A172 (cell line): ENCODE measurements at places on chromosomes 4 and X.
A peak's percentile ranks its signal among the peaks of the same experiment; 100 is the strongest.

DNA sequence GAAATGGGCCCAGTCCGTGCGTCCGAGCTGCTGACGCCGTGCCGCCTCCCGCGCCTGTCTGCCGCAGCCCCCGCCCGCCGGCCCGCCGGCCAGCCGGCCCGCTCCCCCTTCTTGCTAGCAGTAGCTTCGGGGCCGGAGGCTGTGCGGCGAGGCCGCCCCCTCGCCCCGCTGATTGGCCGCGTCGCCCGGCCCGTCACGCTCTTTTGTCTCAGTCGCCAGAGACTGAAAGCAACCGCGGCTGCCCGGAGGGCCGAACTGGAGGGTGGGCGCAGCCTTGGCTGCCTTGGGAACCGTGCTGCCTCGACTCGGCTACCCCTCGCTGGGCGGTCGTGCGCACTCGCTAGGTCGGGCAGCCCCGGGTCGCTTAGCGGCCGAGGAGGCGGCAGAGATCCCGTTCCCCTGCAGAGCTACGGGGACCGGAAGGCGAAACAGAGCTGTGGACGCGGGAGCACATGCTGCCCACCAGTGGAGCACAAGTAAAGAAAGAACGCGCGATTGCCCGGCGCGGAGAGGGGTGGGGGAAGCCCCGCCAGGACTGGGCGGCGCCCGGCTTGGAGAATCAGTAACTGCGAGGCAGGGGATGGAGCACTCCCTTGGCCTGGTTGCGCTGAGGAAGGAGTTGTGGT is at the start of gene ZCCHC18:
TSS of gene ZCCHC18 (plus strand) at position 198 of the 626 bp plus-strand sequence. CDS start 1,589 bp downstream, outside the sequence.
- peak; percentile 5 for DNase-seq

DNA sequence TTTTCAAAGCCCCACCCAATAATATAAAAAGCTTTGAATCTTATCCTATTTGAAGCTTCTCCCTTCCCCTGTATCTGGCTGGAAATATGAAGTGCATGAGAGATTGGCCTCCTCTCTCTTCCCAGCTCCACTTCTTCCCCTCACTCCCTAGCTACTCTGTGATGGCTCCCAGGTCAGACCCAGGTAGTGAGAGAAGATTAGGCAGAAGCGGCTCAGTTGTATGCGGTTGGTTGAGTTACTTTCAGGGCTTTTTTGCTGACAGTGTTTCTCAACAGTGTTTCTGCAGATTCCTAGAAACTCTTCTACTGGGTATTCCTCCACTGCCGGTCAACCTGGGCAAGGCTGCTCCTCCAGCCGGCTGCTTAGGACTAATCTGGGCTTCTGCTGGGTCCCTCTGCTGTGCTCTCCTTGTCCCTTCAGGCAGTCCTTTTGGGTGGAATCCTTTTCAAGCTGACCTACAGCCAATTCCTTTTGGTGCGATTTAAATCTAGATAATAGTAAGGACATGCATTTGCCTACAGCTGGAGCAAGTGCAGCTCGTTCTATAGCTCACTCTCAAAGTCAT is 87.4 kb upstream of the SLC7A11 start:
- no peak for DNase-seq

GRCh38 chrX:68727696-68728095 is 80.2 kb downstream of the STARD8 start:
- no peak for DNase-seq

GRCh38 chr4:123398066-123398852 is 1.7 kb downstream of the SPRY1 start:
- DNase-seq = no peak

DNA sequence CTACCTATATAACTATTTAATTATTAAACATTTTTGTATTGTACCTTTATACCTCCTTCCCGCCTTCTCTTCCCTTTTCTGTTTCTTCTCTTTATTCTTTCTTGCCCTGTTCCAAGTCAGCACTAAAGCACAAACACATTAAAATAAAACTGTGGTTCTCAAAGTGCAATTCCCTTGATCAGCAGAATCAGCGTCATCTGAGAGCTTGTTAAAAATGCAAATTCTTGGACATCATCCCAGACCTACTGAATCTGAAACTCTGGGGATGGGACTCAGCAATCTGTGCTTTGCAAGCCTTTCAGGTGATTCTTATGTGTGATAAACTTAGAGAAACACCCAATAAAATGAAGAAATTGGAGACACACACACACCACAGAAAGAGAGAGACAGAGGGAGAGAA is 178.4 kb upstream of the BMP3 start:
- DNase-seq = no peak

- DNase-seq = peak; percentile 61
Measured at GRCh38 chr4:147769386-147769785, 37.5 kb downstream of the ARHGAP10 start.

- no peak for DNase-seq
Measured at GRCh38 chr4:52659722-52660261, 691 bp upstream of the USP46 start.

GRCh38 chrX:104833401-104833800 is 267.4 kb downstream of the IL1RAPL2 start:
- no peak for DNase-seq

DNA sequence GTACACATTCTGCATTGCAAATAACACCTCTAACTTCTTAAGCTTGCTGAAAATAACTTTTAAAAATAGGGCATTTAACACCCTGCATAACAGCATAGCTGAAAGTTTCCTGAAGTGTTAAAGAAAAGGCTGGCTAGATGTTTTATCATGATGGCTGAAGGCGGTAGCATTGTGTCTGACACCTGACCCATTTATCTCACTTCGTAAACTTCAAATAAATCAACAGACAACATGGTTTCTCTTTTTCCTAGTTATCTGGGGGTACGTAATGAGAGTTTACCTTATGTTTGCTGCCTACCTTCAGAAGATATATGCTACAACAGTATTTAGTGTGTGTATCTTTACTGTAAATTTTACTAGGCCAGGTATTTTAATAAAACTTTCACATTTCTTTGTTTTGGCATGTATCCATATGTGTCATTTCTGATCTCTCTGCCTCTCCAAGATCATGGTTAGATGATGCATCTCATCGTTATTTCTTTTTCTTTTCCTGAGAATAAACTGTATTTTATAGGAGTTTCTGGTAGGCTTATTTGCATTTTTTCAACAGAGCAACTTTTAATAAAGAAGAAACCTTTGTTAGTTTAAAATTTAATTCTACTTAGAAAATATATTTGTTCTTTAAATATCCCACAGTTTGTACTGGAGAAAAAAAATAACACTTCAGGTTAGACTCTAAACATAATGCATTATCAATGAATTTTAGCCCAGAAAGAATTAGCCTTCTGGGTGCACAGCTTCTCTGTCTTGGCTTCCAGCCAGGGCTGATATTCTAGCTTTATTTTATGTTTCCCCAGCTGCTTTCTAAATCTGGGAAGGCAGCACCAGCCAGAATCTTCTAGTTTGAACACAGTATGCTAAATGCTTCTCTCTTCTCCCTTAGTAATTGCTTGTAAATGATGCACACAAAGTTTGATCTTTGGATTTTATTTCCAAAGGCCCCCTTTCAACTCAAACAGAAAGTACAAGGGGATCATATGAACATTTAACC is 2.9 kb downstream of the NDST4 start:
- no peak for DNase-seq

DNA sequence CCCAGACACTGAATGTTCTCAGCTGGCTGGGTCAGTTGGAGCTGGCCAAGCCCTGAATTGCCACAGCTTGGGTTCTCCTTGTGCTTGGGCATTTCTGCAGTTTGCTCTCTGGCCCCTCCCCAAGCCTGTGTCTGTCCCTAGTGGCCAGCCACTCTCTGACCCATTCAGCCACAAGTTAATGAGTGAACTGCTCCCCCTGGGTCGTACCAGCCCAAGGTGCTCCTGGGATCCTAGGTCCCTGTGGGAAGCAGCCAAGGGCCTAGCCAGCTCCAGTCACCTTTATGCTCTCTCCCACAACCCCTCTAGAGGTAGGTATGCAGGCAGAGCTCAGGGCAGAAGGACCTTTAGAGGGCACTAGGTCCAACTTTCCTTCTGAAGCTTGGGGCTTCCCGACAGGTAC is 51.5 kb downstream of the STARD8 start:
- DNase-seq = no peak

GRCh38 chr4:8278421-8279287 is 9.1 kb downstream of the HTRA3 start:
- DNase-seq = peak; percentile 46

DNA sequence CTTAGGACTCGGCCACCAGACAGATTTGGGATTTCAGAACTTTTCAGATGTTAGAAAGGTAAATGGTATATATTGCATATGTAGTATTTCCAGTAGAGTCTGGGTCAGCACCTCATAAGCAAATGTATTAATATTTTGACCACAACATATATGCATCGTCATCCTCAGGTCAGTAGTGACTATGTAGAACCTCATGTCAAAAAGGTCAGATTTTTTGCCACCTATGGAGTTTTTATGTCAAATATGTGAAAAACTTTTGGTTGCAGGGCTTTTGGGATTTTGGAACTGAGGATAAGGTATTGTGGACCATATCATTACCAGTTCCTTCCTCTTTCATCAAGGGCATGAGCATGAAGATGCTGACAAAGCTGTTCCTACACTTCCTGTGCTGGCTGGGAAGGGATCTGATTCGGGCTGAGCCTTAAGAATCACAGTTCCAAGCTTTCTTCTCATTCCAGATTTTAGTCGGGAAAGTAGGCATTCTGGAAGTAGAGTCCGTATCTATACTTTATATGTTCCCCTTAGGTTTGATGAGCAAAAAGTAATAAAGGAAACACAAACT is 183.0 kb upstream of the PGRMC2 start:
- no peak for DNase-seq

- DNase-seq = no peak
Measured at GRCh38 chr4:139647184-139647583, 18.4 kb upstream of the MGST2 start.

GRCh38 chr4:79445371-79445781 is 37.3 kb upstream of the GK2 start:
- no peak for DNase-seq

DNA sequence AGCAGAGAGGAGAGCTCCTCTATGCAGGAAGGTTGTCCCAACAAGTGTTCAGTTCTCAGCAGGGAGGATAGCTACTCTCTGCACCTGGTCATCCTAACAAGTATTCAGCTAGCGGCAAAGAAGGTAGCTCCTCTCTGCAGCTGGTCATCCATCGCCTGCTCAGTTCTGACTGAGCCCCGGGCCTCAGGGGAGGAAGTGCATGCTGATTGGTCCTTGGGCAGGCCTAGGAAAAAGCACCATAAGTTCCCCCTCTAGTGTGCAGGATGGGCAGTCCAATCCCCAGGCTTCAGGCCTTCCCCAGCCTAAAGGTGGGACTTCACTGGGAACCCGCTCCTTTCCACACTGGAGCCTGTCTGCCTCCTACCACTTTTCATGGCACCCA is 4.4 kb upstream of the FBXW7 start:
- no peak for DNase-seq

DNA sequence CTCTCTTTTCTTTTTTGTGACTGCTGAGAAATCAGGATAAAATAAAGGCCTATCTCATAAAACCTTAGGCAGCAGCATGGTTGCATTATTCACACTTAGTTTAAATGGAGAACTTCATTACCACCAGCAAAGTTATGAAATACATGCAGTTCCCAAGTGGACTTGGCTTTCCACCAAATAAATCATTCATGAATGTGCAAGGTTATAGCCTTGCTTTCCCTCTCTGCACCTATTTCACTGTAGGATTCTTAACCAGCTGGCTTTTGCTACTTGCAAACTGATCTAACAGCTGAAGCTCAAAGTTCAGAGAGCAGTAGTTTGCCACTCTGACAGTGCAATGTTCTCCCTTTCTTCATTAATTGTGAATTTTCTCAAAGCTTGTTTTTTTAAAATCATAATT is 140.1 kb upstream of the SMIM31 start:
- DNase-seq = no peak

- DNase-seq = peak; percentile 31
Measured at GRCh38 chr4:54746218-54746617, 88.5 kb downstream of the KIT start.

DNA sequence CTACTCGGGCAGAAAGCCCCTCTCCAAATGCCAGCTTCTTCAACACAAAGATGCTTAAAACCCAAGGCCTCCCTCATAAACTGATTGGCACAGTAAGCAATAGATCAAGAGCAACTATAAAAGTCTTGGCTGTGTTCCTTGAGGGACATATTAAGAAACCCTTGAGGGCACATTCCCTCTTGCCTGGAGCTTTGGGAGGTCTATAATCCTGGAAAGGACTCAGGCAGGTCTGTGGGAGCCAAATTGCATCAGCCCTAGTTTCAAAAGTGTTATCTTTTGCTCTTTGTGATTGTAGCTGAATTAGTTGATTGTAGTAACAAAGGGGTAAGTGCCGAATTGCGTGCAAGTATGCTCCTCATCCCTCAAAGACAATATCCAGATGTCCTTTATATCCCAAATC is 18.6 kb upstream of the SETD7 start:
- no peak for DNase-seq

- DNase-seq = no peak
Measured at GRCh38 chrX:1389181-1389992, 2.5 kb downstream of the SLC25A6 start.

GRCh38 chr4:106369456-106370060 is 980 bp upstream of the GIMD1 start:
- peak; percentile 67 for DNase-seq

DNA sequence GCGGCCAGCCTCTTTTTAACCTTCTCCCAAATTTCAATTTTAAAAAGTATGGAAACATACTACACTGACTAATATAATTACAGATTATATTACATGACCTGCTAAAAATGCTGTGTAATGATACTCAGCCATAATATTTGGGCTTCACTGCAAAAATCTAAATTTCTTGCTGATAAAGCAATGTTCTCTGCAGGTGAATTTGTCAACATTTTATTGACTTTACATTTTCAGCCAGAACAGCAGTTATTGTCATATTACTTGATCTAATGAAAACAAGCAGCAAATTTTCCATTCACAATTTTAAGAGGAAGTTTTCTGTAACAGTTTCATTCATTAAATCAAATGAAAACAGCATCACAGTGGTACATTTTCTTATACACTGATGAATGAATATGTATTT is 91.1 kb downstream of the FRYL start:
- DNase-seq = no peak

GRCh38 chr4:119897260-119897659 is 169.4 kb downstream of the MAD2L1 start:
- no peak for DNase-seq

DNA sequence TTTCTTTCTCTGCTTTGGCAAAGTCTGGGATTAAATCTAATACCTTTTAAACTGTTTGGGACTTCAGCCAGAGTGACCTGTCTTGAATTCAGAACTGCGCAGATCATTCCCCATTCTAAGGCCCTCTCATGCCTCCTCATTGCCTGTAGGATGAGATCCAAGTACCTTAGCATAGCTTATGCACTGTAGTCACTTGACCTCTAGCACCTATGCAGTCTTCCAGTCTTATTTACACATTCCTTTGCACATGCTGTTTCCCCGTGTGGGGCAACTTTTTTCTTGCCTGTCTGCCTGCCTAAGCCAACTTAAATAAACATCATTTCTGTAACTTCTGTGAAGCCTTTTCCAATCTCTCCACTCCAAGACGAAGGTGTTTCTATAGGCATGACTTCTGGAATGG is 68.4 kb downstream of the AR start:
- DNase-seq = no peak

GRCh38 chrX:45845142-45845541 is 644.5 kb upstream of the DIPK2B start:
- no peak for DNase-seq

GRCh38 chr4:16636912-16637630 is 261.4 kb downstream of the LDB2 start:
- no peak for DNase-seq
